ENCODE measurements at places on chromosomes 5 and 9.
A peak's percentile ranks its signal among the peaks of the same experiment; 100 is the strongest.

DNA sequence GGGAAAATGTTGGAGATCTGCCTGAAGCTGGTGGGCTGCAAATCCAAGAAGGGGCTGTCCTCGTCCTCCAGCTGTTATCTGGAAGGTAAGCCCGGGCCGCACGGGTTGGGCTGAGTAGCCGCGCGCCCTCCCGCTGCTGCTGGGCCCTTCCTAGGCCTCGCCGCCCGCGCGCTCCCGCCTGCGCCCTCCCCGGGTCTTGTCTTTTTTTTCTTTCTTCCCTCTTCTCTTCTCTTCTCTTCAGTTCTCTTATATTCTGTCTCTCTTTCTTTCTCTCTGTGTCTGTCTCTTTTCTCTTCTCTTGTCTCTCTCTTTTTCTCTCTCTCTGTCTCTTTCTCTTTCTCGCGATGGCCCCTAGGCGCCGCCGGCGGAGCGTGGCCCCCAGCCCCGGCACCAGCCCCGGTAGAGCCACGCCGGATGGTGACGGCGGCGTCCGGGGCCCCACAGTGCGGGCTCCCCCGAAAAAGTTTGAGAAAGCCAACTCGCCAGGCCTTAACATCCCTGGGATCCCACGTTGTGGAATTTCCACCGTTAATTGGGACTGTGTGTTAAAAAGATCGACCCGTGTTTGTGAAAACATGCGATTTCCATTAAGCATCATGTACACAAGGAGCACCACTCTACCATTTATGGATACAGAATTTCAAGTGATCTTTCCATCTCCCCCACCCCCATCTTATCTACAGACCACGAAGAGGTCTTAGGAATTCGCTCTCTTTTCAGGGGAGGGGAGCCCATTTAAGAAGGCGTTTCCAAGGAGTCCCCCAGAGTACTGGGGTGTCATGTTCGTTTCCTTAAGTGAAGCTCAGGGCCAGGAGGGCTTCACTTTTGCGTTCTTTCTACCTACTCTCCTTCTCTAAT lies 616 bp downstream of the ABL1 start:
- DNase-seq = peak; percentile 39

- no peak for DNase-seq
Measured at GRCh38 chr9:76949865-76950264, 44.0 kb upstream of the PRUNE2 start.

- DNase-seq = no peak
Measured at GRCh38 chr9:132486706-132487350, 76.8 kb downstream of the CFAP77 start.

DNA sequence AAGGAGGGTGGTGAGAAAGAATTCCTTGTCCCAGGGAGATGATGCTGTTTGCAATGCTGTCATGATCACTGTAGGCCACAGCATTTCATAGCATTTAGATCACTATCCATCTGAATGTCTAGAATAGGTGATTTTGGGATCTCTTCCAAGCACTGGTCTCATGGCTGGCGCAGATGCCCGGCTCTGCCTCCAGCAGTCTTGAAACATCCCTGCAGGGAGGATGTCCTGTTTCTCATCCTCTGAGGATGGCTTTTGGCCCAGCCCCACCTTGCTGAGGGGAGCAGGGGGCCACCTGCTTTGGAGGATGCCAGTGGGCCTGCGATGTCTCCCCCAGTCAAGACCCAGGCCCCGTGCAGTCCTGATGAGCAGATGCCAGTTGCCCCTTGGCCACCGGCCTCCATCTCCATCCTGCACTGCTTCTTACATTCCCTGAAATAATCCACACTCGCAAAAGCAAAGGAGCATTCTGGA lies 63.5 kb upstream of the GARNL3 start:
- peak; percentile 42 for DNase-seq

- no peak for DNase-seq
Measured at GRCh38 chr5:72468606-72469005, 38.6 kb downstream of the ZNF366 start.

Data from AG10803 (cell line).